SW 1271 (cell line): ENCODE measurements at places on chromosomes 7 and 10.

GRCh38 chr10:65273115-65273514, 1652.7 kb upstream of the LRRTM3 start:
- no peak for DNase-seq

- DNase-seq, result no peak
Observed at GRCh38 chr7:115226410-115226809, 304.5 kb downstream of the MDFIC start.

GRCh38 chr7:152335900-152336571, 99.8 kb downstream of the KMT2C start:
- no peak for DNase-seq

GRCh38 chr7:3537210-3537875, 236.3 kb downstream of the SDK1 start:
- DNase-seq, result no peak

DNA sequence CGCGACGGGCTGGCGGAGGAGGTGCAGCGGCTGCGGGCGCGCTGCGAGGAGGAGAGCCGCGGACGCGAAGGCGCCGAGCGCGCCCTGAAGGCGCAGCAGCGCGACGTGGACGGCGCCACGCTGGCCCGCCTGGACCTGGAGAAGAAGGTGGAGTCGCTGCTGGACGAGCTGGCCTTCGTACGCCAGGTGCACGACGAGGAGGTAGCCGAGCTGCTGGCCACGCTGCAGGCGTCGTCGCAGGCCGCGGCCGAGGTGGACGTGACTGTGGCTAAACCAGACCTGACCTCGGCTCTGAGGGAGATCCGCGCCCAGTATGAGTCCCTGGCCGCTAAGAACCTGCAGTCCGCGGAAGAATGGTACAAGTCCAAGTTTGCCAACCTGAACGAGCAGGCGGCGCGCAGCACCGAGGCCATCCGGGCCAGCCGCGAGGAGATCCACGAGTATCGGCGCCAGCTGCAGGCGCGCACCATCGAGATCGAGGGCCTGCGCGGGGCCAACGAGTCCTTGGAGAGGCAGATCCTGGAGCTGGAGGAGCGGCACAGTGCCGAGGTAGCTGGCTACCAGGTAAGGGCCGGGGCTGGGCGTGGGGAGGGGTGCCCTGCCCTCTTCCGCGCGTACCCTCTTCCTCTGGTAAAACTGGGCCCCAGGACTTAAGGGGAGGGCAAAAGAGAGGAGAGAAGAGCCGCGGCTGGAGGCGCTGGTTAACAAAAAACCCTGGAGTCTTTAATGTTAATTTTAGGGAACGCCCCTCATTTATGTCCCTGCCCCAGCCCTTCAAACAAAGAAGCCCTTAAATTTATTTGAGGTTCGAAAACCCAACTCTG, 987 bp downstream of the INA start:
- no peak for DNase-seq

DNA sequence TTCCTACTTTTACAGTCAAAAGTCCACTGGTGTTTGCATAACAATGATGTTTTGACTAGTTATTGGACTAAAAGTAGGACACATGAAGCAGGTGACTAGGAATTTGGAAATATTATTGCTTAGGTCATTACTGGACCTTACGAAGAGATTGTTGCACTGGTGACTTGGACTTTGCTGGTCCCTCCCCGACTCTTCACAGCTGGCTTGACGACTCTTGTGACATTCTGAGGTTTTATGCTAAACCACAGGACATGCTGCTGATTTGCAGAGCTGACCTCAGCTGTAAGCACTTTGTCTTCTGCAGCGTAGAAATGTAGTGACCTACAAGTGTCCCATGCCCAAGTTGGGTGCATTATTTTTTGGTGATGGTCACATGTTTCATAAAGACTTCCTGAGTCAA, 21.9 kb downstream of the PCBD1 start:
- DNase-seq, result no peak

DNA sequence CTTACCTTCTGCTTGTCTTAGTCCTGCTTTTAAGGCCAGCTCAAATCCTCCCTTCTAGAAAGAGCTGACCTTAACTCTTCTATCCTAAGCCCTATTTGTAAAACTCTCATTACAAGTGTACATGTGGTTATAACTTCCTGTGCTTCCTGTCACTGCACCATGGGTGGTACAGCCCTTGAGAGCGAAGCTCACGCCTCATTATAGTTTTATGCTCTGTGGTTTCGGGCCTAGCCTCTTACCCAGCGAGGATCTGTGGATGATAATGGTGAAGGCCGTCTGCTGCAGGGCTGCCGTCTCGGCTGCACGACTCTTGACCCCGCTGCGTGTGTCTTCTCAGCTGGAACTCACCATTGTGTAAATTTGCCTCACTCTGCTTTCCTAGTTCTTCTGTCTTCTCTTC, 74.6 kb downstream of the CUL1 start:
- no peak for DNase-seq

DNA sequence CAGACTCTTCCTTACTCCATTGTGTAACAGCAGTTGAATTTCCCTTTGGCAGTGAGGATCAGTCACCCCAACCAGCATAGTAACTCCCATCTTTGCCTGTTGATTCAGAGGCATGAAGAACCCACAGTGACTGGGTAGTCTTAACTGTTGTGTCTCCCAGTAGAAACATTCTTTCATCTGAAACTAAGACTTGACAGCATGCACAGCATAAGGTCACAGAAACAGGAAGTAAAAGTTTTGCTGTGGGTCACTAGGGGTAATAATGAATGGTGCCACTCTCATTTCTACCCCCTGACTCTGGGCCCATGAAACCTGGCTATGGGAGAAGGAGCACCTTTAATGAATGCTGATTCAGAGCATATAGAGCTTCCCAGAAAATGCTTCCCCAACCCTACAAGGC, 8.3 kb upstream of the FRMPD2 start:
- no peak for DNase-seq

DNA sequence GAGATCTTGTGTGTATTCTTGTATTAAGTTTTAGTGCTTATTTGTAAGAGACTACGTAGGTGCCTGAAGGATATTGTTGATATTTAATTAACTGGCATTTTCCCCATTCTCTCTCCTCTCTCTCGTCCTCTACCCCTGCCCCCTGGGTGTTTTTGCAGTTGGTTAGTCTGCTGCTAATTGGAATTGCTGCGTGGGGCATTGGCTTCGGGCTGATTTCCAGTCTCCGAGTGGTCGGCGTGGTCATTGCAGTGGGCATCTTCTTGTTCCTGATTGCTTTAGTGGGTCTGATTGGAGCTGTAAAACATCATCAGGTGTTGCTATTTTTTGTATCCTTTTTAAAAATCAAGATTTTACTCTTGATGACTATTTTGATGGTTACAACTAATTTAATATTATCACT, 22.5 kb downstream of the TSPAN13 start:
- no peak for DNase-seq

- DNase-seq, result no peak
Observed at GRCh38 chr10:75828413-75828812, 397.0 kb downstream of the LRMDA start.
